ENCODE measurements at places on chromosomes 16 and 17.

- DNase-seq, result no peak
Observed at GRCh38 chr16:77662246-77662645, 60.1 kb upstream of the NUDT7 start.

GRCh38 chr17:74850914-74851313 is 8.8 kb downstream of the GRIN2C start:
- DNase-seq, result no peak

DNA sequence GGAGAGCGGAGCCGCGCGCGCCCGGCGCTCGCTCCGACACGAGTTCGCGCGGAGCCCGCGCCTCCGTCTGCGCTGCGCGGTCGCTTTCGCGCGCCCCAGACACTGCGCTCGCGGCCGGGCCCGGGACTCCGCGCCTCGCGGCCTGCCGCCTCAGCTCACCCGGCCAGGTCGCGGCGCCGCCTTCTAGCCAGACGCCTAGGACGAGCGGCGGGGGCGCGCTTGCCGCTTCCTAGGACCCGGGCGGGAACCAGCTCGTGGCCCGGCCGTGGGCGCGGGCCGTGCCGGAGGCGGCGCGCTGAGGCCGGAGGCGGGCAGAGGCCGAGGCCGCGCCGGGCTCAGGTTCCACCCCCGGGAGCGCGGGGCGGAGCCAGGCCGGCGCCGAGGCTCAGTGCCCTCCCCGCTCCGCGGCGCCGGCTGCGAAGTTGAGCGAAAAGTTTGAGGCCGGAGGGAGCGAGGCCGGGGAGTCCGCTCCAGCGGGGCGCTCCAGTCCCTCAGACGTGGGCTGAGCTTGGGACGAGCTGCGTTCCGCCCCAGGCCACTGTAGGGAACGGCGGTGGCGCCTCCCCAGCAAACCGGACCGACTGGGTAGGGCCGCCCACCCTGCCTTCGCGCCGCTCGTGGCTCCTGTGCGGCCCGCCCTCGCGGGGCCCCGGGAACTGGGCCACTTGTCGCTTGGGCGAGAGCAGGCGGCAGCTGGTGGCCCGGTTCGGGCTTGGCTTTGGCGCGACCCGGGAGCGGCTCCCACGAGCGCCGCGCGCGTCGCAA is at the start of gene SPHK1:
TSS of gene SPHK1 (plus strand) at position 388 of the 765 bp plus-strand sequence. CDS start 1,036 bp downstream, outside the sequence.
- DNase-seq, result peak; percentile 77

DNA sequence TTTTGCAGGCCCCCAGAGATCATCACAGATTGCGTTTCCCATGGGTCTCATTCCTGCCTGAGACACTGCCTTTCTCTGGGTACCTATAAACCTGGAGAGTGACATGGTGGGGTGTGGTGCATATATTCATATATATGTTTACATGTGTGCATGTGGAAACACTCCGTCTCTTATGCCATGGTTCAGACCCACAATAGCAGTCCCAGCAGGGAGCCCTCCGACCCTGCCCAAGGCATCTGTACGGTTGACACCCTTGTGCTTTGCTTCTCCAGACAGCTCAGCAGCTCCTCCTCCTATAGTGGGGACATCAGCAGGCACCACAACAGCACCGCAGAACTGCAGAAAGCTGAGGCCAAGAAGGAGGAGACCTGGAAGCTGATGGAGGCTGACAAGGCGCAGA is 116.8 kb downstream of the ABCC6 start:
- no peak for DNase-seq

DNA sequence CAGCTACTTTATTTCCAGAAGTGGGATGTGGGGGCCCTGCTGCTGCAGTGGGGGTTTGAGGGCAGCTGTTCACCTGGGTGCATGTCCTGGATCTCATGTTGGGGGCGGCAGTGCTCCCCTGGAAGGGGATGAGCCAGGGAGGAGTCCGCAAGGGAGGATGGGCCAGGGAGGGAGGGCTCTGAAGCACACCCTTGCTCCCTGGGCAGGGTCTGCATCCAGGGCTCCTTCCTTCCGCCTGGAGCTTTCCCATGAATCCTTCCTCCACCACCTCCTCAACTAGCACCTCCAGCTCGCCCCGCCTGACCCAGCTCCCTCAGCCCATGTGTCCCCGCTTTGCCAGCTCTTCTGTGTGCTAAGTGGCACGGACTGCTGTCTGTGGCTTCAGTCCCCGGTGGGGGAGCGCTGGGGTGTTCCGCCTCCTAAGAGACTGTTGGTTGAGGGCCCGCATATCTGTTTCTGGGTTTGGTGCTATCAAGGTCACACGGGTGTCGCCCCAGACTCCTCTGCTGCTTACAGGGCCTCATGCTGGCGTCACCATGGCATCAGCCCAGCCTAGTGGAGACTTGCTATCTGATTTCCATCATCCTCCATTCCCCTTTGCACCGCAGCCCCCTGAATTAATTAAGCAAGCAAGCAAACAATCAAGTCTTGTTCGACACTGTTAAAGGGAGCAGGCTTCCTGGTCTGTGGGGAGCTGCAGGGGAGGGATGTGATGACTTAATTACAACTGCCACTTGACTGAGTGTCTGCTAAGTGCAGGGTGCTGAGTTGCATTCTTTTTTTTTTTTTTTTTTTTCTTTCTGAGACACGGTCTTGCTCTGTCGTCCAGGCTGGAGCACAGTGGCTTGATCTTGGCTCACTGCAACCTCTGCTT is 71.8 kb downstream of the PRKCA start:
- DNase-seq, result peak; percentile 34

- DNase-seq, result peak; percentile 18
Observed at GRCh38 chr17:4893721-4894560, 5.4 kb upstream of the C17orf107 start.
